ENCODE measurements at places on chromosomes 11 and 22.

- DNase-seq = no peak
These were observed 94.3 kb downstream of the ZNF280B start for GRCh38 chr22:22414266-22414665.

GRCh38 chr22:45683680-45684079, 12.0 kb downstream of the ATXN10 start:
- no peak for DNase-seq

GRCh38 chr11:43278193-43278956, 33.4 kb upstream of the API5 start:
- DNase-seq = no peak

GRCh38 chr11:2002042-2002776, 4.6 kb upstream of the H19 start:
- DNase-seq = no peak

- DNase-seq = no peak
These were observed 180.2 kb downstream of the NAV2 start for GRCh38 chr11:19892876-19893275.

GRCh38 chr22:36840106-36840505, 20.7 kb upstream of the NCF4 start:
- DNase-seq = no peak

GRCh38 chr11:36015799-36016198, 71.9 kb downstream of the LDLRAD3 start:
- DNase-seq = no peak

DNA sequence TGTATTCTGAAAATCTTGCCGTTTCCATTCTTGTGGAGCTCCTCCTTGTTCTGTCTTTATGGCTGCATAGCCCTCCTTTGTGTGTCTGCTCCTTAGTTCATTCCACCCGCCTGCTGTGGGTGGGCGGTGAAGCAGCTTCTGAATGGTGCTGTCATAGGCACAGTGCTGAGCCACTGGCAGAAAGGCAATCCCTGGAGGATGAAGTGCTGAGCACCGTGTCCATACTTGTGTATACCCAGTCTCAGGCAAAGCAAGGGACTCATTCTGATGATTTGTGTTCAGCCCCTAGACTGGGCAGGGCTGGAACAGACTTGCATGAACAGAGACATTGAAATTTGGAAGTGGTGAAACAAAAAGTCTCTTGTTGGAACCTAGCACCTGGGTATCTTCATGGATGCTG, 134.9 kb downstream of the MYO18B start:
- DNase-seq = no peak

DNA sequence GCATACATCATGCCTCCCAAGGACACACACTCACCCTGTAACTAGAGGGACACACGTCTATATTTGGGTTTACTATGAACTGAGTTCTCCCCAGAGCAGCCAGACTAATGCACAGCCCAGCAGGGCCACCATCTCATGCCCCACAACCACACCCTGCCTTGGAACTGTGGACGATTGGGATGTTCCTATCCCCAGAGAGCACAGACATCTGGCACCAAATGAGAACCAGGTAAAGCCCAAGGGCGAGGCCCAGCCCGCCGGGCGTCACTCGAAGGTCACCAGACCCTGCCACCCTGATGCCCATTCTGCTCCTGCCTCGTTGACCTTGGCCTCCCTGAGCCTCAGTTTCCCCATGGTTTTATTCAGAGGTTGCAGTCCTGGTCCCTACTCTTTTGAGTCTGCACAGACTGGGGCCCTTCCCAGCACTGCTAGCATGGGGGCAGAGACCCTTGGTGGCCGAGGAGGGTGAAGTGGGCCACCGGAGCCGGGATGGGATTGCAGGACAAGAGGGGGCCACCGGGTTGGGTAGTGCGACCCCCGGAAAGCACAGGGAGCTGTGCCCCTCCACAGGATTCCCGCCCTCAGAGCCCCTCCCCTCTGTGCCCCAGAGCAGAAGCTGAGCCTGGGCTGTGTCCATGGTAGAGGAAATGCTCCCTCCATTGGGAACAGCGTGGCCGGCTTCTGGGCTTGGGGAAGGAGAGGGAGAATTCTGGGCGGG, 56.8 kb downstream of the IGLL5 start:
- no peak for DNase-seq

GRCh38 chr11:26974069-26974783, 19.7 kb upstream of the FIBIN start:
- no peak for DNase-seq

DNA sequence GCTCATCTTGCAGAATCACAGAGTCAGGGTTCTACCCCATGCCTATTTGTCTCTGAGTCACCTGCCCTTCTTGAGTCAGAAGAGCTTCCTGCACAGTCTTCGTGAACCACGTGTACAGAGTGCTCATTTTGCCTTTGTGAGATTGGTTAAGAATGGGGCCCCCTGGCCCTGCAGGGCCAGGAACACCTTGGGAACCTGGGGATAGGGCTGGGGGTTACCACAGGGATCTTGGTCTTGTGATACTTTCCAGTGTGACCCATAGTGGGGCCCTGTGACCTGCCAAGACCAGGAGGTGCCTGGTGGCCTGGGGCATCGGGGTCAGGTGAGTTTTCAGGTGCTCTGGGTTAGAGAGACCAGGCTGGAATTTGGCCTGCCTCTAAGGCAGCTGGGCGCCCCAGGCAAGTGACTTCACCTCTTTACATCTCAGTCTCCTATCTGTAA, 9.4 kb downstream of the TMPRSS13 start:
- DNase-seq = no peak

Measured in activated naive CD4-positive, alpha-beta T cell (primary cell).